ENCODE measurements at places on chromosomes 4 and X. TPM values are rescaled to one million over a fixed set of nuclear protein-coding genes. Genes with fewer than 3 reads are reported as not detected.

GRCh38 chr4:38834570-38834969, 22.0 kb downstream of the TLR6 start:
- no peak for DNase-seq

DNA sequence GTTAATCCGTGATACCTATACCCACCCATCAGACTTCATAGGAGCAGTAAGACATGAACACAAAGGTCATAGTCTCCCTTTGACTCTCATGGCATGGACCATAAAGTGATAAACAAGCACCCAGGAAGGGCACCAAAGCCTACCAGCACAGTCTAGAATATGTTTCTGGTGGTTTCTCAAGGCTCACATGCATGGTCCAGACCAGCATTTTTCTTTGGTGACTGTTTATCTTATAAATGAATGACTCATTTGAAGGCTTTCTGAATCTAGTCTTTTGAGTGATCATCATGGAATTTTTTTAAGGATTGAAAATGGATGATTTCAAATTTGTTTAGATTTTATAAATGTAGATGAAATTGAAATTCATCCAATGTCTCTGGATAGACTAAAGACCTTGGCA, 32.0 kb upstream of the AMELX start:
- no peak for DNase-seq

- DNase-seq, result no peak
These were observed 4.9 kb downstream of the LYAR start for GRCh38 chr4:4284827-4285618.

GIMD1 gene
- total RNA-seq, result 34.1 TPM

JCHAIN gene
- total RNA-seq, result 12.3 TPM

NDNF gene
- 45.2 TPM for total RNA-seq
